ENCODE measurements at places on chromosomes 1 and 21.

DNA sequence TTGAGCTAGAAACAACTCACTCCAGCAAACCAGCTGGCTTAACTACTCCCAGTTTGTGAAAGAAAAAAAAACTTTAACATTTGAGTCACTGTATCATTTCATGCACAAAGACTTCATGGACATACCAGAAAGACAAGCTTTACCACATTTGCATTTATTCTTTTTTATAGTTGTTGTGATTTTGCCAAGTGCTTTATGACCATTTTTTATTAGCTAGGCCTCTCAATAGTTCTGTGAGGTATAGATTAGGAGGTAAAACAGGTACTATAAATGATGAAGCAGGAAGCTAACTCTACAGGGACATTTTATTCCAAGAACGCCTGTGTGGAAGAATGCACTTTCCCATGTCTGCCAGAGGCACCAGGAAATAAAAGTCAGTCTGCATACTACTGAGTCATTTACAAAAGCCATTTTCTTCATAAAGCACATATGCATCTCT lies 8.2 kb upstream of the DENND1B start:
- DNase-seq = no peak

- DNase-seq = no peak
Observed at GRCh38 chr1:211633524-211633846, 41.9 kb downstream of the NEK2 start.

DNA sequence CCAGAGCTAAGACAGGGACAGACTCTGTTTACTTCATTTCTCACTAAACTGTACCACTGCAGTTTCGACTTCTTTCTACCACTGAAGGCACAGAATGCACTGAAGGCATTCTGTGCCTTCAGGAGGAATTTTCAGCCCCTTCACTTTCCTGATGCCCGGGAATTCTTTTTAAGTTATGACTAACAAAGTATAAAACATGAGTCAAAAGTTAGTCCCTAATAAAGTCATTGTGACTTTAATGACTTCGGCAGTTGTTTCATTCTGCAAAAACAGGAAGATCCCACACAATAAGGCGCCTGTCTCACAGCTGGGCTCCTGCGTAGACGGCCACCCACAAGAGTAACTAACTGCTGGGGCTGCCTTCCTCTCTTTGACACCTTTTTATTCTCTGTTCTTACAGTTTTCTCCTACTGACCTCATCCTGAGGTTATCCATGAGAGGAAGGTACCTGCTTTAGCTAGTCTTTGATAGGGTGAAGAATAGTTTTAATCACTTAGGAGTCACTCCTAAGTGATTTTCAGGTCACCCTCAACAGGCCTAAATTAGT lies 183.9 kb upstream of the SGIP1 start:
- no peak for DNase-seq

- no peak for DNase-seq
Observed at GRCh38 chr1:214216779-214217178, 64.2 kb upstream of the SMYD2 start.

DNA sequence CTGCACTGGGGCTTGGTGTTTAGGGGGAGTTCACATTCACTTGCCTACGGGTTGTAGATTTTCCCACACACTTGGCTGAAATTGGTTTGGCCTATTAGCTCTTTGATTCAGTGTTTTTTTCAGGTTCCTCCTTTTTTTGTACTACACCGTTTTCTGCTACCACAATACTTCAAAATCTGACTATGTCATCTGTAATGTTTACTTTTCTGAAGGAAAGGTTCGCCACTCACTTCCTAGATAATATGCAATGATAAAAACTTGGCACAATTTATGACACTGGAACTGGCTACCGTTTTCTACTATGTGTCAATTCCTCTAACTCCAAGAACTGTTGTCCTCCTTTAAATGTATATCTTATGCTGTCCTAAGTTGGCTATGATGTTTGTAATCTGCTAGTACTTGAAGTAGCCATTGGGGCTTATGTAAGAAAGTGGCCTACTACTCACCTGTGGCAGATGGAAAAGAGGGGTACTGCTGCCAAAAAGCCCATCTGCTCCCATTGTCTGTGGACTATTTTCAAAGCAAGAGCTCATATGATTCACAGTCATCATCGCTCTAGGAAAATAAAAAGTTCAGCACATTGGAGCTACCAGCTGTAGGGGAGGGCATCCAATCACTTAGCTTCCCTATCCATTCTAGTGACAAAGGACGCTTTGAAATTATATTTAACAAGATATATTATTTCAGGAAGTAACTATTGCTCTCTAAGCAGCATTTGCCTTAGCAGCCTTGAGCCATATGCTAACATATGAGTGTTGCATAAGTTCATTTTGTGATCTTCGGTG lies 42.4 kb upstream of the BACH1 start:
- no peak for DNase-seq

DNA sequence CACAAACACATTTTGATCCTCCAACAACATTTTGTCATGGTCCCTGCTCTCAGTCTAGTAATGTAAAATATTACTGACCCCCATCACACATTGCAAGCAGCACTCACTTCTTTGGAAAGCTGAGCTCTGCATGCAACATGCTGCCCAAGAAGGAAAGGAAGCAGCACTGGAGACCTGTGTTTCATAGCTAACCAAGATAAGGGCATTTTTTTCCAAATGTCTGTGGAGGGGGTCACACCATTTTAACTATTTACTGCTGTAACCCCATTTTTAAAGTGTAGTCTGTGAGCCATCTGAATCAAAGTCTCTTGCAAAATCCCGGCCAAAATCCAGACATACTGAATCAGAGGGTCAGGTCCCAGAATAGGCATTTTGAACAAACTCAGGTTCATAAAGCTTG lies 4.5 kb upstream of the RASSF5 start:
- no peak for DNase-seq
